Head of caudate nucleus (tissue), 42 donors: ENCODE measurements at places on chromosomes 6 and 20.

DNA sequence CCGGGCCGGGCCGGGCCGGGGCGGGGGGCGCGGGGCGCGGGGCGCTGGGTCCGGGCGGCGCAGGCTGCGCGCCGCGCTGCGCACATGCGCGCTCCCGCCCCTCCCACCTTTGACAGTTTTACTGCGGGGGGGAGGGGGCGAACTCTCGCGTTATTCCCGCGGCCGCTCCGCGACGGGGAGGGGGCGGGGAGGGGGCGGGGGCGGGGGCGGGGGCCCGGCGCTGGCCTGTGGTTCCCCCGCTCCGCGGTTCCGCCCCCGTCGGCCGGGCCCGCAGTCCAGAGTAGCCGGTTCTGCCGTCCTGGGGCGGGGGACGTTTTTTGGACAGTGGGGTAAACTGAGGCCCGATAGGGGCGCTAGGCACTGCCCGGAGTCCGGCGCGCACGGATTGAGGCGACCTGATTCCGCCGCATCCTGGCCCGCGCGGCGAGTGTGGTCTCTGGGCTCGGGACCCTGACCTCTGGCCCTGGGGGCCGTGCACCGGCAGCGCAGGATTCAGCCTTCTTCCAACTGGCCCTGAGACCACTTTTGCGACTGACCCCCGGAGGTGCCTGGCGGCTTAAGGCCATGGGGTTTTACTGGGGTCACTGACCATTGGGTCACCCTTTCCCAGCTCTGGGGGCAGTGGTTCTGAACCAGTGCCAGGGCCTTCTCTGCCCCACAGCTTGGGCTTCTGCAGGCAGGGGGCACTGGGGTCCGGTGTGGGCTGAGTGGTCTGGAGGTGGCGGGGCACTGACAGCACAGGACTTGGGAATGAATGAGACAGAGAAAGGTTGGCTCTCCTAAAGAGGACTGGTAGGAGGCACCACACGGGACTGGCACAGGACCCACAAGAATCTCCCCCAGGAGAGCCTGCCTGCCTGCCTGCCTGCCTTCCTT is at the start of gene ZNF512B:
ZNF512B (minus strand) TSS at position 93 of the 876 bp plus-strand sequence. CDS start 1,980 bp downstream, outside the sequence.
- peak; percentile 73 for DNase-seq

- no peak for DNase-seq
Observed at GRCh38 chr6:119333707-119334295, 15.8 kb downstream of the MAN1A1 start.

- DNase-seq: no peak
Observed at GRCh38 chr6:149929422-149929821, 6.5 kb upstream of the RAET1G start.

GRCh38 chr20:19712721-19713260 is 45.3 kb upstream of the RIN2 start:
- no peak for DNase-seq

GRCh38 chr6:35605600-35605999 is 83.1 kb downstream of the FKBP5 start:
- no peak for DNase-seq
